GM10248 (cell line): ENCODE measurements at places on chromosomes 3 and 15.

DNA sequence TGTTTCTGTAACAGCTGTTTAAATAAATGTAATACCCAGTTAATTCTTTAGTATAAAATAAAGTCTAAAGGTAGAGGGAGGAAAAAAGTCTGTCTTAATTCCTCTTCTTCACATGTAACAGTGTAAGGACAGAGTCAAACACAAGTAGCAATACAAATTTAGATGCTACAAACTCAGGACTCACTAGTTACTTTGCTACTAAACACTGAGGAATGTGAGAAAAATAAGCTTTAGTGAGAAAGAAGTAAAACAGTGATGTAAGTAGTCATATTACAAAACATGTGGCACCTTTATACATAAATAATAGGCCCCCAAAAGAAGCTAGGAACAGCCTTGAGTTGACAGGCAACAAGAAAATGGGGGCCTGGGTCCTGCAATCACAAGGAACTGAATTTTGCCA is 113.0 kb downstream of the TBC1D5 start:
- no peak for DNase-seq

DNA sequence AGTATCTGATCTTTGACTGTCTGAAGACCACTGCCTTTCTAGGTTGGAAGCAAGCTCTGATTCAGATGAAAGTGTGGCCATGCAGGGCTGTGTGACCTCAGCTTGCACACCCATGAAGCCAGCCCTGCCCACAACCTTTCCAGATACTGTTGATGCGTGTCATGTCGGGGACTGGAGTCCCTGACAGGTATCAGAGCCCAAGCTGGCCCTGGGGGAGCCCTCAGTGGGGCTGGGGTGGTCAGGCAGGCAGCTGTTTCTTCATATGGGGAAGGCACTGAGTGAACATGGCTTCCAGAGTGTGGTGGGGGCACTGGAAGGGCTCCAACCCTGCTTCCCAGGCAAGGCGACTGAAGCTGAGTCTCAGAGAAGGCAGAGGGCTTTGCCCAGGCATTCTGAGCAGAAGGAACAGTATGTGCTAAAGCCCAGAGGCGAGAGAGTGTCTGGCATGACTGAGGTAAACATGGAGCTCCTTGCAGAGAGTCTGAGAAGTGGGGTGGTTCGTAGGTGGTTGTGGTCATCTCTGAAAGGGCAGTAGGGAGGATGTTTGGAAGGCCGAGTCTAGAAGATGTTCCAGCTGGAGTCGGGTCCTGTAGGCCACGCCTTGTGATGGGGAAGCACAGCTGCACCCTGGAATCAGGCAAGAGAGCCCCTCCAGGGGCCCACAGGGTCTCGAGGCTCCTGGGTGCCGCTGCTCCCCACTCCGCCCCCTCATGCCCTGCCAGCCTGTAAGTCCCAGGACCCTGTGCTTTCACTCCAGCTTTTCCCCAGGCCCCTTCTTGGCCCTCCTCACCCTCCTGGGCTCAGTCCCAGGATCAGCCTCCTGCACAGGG is 122.2 kb downstream of the EEFSEC start:
- DNase-seq: no peak

DNA sequence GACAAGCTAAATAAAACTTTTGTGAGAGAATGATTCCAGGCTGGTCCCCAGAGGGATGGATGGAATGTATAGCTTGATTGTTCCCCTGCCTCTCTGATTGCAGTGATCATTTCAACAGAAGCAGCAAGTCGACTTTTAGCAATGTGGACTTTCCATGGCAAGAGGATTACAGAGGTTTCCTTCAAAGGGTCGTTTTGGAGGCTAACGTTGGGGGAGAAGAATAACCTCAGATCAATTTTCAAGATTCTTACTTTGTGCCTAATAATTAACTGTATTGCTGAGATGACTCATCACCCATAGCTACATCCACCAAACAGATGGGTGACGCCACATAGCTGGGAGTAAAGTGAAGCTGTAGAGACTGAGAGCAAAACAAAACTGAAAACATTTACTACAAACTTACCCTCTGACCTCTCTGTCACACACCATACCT is 79.9 kb downstream of the GTPBP8 start:
- DNase-seq: peak; percentile 42

DNA sequence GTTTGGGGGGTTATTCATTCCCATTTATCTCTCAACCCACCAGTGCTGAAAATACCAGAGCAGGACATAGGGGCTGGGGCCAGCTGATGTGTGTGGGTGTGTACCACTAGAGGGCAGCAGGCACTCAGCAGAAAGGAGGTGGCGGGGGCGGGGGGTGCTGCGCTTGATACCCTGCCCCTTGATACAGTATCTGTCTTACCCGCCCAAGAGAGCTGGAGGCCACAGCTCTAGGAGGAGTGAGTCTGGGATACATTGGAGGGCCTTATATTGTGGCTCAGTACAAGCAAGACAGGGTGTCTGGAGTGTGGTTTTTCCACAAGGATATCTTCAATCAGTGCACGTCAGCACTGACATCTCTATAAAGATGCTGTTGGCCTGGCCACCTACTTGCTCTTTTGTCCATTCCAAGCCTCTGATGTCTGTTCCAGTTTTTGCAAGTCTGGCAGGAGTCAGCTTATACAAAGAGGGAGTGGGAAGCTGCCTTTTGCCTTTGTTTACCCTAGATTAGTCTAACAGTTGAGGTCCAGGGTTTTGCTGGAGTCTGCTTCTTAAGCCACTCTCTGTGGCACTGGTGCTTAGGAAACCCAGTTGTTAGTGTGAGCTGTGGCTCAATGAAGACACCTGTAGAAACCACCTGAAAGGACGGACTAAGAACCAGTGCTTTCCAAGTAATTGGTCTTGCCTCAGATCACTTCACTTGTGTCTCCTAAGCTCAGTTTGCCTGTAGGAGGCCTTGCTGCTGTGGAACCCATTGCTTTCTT is 1.5 kb upstream of the RBM15B start:
- DNase-seq: peak; percentile 52

GRCh38 chr3:82137050-82137449 is 375.6 kb upstream of the GBE1 start:
- DNase-seq: no peak

- no peak for DNase-seq
These were observed 243.3 kb downstream of the FAM43A start for GRCh38 chr3:194928831-194929577.

DNA sequence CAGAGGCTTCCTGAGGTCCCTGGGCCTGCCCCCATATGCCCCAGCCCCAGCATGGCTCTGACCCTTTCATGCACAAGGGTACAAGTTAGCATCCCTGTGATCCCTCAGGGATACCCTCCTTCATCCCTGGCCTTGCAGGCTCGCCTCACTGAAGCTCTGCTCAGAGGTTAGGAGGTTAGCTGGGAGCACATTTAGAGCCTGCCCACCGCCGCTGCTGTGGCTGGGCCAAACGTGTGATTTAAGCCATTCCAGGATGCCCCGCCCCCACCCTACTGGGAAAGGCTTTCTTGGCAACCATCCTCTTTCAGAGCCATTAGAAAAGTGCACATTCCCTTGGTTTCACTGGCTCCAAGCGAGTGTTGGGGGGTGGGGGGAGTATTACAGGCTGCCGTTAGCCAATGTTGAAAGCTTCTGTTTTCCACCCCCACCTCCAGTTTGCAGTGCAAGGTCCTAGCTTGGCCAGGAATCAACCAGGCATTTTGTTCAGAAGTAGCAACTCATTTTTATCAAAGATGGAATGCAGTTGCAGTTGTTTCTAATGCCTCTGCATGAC is 6.3 kb upstream of the HES1 start:
- DNase-seq: no peak

GRCh38 chr3:24829629-24830229 is 335.1 kb upstream of the THRB start:
- no peak for DNase-seq

DNA sequence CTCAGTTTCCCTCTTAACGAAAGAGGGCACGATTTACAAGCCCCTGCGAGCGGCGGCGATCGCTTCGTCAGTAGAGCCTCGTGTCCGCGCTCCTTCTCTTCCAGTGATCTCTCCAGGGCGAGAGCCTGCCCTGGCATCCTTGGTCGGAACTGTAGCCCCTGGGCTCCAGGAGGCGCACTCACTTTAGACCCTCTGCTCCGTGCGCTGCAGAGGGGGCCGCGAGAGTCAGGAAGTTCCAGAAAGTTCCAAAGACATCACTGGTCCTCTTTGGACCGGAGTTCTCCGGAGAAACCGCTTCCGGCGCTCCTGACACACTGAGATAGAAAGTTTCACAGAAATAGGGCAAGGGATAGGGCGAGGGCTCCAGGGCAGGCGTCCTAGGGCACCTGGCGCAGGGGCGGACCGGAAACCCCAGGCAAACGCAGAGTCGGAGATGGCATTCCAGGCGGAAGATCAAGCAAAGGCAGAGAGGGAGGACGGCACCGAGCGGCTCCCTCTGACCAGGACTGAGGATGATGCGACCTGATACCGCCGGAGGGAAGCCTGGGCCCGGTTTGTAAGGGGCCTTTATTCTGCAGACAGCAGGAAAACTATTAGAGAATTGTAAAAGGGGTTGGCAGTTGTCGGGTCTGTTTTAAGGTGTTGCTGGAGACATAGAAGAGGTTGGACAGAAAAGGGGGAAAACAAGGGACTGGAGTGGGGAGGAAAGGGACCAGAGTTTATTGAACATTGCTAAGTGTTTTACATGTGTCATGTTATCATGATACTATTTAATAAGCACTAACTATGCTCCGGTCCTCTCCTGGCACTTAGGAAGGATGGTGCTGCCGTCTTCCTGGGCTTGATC is 1.3 kb upstream of the CPEB1 start:
- no peak for DNase-seq

DNA sequence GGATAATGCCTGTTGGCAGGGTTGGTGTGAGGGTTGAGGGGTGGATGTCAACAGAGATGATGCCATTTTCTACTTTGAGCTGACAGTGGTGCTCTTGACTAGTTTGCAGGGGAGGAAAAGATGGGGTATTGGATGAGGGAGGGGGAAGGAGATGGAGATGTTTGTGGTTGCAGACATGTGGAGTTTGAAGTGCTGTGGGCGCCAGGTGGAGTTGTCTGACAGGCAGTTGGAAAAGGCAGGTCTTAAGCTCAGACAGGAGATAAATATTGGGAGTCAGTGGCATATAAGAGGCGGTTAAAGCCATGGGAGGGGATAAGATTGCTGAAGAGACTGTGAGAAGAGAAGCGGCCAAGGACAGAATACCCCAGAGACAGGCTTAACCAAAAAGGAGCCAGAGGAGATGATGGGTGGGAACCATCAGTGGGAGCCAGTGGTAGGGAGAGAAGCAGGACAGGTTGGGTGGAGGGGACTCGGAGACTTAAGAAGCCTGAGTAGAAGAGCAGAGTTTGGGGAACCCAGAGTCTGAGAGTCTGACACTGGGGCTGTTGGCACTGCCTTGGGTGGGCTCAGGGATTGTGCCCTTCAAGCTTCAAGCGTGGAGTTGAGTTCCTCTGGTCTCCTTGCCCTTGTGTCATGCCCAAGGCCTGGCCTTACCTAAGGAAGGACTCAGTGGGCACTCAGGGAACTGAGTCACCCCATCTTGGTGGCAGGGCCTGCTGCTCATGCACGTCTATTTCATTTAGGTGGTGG is 13.9 kb downstream of the COPG1 start:
- no peak for DNase-seq

- DNase-seq: no peak
These were observed 53.5 kb downstream of the BSN start for GRCh38 chr3:49607796-49608195.

- no peak for DNase-seq
These were observed 83.2 kb downstream of the RAB11A start for GRCh38 chr15:65952391-65953053.

- no peak for DNase-seq
These were observed 144.3 kb downstream of the STAC start for GRCh38 chr3:36524560-36524959.
